ENCODE measurements at places on chromosomes 6 and 20.

GRCh38 chr6:159540152-159540551 lies 152.9 kb downstream of the SOD2 start:
- DNase-seq = no peak

DNA sequence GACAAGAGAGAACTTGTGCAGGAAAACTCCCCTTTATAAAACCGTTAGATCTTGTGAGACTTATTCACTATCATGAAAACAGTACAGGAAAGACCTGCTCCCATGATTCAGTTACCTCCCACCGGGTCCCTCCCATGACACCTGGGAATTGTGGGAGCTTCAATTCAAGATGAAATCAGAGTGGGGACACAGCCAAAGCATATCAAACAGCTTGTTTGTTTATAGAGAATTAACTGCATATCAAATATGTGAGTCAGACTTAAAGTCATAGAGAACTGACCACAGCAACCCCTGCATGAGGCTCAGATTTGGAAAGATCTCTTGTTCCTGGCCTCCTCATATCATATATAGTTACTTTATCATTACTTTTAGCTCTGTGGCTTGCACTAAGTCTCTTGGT lies 29.1 kb upstream of the HDAC2 start:
- no peak for DNase-seq

GRCh38 chr6:165417278-165417865 lies 108.0 kb upstream of the C6orf118 start:
- DNase-seq = no peak

DNA sequence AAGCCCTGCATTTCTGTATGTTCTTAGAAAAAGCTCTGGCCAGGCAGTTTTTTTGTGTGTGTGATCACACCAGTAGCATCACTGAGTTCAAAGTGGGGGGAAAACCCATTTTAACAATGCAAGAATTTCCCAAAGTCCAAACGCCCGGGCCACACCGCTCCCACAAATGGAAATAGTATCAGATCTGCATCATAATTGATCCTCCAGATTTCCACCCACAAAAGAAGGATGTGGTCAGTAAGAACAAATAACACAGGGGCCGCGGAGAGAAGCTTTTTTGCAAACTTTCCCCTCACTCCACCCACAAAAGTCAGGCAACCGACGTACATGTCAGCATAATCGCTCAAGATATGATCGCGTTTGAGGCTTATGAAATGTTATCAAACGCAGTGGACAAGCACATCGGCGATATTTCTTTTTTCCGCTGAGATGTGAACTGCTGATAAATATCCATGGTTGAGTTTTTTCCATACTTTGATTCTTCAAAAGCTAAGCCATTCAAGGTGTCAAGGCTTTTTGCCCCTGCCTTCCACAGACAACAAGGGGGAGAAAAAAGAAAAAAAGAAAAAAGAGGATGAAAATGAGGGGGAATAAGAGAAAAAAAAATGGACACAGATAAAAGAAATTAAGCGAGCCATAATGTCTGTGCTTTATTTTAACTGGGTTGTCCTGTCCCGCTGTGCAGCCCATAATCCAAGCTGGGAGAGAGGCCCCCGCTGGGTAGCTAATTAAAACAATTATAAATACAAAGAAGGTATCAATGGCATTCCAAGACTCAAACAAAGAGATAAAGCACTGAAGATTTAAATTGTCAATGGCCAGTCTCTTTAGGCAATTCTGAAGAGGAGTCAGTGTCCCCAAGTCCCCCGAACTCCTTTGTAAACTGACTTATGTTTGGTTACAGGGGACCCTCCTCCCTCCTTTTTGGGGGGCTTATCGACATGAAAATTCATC lies 143.5 kb downstream of the ZFP64 start:
- DNase-seq = no peak

- DNase-seq = no peak
These were observed 111.8 kb downstream of the PLCB4 start for GRCh38 chr20:9180481-9181257.

- no peak for DNase-seq
These were observed 29.5 kb upstream of the LYRM2 start for GRCh38 chr6:89667872-89668556.

DNA sequence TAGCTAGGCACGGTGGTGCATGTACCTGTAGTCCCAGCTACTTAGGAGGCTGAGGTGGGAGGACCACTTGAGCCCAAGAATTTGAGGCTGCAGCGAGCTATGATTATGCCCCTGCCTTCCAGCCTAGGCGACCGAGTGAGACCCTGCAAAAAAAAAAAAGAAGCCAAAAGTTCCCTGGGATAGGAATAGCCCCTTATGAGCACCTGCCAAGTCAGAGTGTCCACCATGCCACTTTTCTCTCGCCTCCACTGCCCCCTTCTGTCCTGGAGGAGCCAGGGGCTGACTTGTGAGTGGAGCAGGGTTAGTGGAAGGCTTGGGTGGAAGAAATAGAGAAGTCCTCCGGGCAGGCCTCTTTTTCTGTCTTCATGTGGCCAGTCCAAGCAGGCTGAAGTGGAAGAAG lies 12.1 kb upstream of the DDX27 start:
- DNase-seq = peak; percentile 14

DNA sequence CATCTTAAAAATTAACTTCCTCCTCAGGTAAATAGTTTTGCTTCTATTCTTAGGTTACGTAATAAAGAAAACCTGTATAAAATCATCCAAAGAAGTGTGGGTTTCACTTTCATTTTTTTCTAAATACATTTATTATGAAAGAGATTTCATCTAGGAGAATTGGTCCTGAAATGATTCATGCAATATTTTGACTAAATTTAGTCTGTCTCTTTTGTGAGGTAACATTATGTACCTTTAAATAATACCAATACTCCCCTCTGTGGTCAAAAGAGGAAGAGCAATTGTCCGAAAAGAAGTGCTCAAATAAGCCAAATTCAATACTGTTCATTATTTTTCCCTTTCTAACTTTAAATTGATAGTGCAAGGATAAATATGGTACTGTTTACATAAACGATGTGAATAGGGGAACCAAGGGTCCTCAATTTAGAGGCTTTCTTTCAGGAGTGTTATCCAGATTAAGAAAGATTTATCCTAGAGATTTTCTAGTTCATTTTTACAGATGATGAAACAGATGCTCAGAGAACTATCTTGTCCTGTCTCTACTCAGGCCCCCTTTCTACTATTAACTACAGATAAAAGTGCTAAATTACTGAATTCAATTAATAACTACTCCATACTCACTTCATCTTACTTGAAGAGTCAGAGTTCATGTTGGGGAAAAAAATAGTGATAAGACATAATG lies 26.2 kb downstream of the CYP39A1 start:
- DNase-seq = peak; percentile 50

DNA sequence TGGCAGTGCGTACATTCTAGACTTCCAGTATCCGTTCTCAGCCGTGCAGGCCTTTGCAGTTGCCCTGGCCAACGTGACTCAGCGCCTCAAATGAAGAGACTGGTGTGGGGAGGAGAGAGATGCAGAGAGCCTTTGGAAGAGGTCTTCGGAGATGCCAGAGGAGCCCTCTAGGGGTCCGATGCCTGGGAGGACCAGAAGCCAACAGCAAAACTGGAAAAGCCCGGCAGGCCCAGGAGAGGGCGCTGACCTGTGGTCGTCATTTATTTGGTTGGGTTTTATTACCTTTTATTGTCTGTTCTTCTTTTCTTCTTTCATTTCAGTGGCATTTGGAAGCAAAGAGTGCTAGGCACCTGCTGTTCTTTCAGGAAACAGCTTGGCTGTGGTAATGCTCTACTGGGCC lies 53.3 kb upstream of the TMEM181 start:
- no peak for DNase-seq

DNA sequence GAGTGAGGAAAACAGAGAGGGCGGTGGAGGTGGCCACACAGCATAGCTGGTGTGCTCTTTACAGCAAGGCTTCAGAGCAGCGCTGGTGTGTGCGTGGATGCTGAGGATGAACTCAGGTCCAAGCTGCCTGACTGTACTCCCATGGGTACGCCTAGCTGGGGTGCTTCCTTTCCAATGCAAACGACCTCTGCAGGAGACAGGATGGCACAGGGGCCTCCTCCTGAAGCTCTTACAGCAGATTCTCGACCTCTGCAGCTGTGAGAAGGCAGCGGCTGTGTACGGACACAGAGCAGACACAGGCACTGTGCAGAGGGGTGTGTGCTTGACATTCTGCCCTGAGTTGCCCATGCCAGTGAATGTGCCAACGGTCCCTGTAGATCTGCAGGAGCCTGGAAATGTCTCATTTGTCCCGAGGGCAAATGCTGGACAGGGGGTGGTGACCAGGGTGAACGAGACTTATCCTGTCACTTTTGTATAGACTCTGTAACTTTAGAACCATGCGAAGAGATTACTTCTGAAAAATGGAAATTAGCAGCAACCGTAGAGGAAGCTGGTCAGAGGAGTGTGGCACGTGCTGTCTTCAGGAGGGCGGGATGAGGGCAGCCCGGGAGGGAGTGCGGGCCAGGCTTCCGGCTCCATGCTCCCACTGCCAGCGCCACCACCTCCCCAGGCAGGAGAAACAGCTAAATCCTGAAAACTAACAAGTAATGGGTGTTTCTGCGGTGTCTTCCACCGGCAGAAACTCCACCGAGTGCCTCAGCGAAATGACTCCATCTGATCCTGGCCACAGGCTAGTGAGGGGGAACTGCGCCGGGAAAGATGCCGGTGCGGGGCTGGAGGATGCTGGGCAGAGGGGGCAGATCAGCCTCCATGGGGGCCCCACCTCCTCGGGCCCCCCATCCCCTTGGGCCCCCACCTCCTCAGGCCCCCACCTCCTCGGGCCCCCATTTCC lies 120.9 kb upstream of the RPS6KA2 start:
- no peak for DNase-seq
